ENCODE measurements at places on chromosomes 6 and 20.
A peak's percentile ranks its signal among the peaks of the same experiment; 100 is the strongest.

- DNase-seq = no peak
Observed at GRCh38 chr6:43759136-43759906, 10.7 kb upstream of the VEGFA start.

- DNase-seq = peak; percentile 22
Observed at GRCh38 chr6:32558426-32559057, 28.5 kb upstream of the HLA-DRB5 start.

- DNase-seq = no peak
Observed at GRCh38 chr6:131225127-131225526, 89.9 kb downstream of the AKAP7 start.

GRCh38 chr6:35425284-35425683 is 26.9 kb upstream of the FANCE start:
- no peak for DNase-seq

GRCh38 chr6:127381384-127381783 is 38.0 kb upstream of the ECHDC1 start:
- no peak for DNase-seq

- no peak for DNase-seq
Observed at GRCh38 chr6:47485491-47486135, 8.0 kb downstream of the CD2AP start.

DNA sequence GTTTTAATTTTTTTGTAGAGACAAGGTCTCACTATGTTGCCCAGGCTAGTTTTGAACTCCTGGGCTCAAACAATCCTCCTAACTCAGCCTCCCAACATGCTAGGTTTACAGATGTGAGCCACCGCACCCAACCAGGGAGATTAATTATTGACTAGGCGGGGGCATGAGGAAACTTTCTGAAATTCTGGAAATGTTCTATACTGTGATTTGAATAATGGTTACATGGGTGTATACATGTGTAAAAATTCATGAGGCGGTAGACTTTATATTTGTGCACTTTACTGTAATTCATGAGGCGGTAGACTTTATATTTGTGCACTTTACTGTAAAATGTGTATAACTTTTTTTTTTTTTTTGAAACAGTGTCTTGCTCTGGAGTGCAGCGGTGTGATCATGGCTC is 147.2 kb downstream of the GRM4 start:
- no peak for DNase-seq

- DNase-seq = no peak
Observed at GRCh38 chr6:54109586-54109985, 1.7 kb upstream of the MLIP start.

- DNase-seq = no peak
Observed at GRCh38 chr20:22682381-22682780, 98.0 kb upstream of the FOXA2 start.

DNA sequence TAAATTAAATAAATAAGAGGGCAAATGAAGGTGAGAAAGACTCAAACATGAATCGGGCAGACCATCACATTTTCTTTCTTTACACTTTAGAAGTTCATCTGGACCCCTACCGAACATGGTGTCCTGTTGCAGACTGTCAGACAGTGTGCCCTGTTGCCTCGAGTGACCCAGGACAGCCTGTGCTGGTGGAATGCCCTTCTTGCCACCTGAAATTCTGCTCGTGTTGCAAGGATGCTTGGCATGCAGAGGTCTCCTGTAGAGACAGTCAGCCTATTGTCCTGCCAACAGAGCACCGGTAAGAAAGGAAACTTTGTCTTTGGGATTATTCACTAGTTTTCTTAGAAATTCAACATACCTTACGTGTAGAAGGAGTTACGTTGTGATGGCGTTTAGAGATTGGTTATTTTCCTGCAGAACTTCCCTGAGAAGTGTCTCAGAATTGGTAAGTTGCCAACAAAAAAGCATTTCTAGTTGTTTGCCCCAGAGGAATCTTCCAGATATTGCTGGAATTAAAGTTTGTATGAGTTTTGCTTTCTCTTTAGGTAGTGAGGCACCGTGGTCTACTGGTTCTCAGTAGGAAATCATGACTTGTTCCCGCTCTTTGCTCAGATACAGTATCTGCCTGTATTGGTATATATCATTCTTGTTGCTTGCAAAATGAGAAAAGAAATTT is 70.1 kb downstream of the RNF144B start:
- DNase-seq = no peak

- no peak for DNase-seq
Observed at GRCh38 chr6:157298216-157298724, 25.0 kb downstream of the TMEM242 start.

GRCh38 chr20:48903705-48904104 is 17.8 kb upstream of the ARFGEF2 start:
- no peak for DNase-seq

GRCh38 chr6:56699066-56699654 is 56.5 kb upstream of the DST start:
- DNase-seq = no peak

- no peak for DNase-seq
Observed at GRCh38 chr20:50513169-50514034, 3.2 kb downstream of the PTPN1 start.

DNA sequence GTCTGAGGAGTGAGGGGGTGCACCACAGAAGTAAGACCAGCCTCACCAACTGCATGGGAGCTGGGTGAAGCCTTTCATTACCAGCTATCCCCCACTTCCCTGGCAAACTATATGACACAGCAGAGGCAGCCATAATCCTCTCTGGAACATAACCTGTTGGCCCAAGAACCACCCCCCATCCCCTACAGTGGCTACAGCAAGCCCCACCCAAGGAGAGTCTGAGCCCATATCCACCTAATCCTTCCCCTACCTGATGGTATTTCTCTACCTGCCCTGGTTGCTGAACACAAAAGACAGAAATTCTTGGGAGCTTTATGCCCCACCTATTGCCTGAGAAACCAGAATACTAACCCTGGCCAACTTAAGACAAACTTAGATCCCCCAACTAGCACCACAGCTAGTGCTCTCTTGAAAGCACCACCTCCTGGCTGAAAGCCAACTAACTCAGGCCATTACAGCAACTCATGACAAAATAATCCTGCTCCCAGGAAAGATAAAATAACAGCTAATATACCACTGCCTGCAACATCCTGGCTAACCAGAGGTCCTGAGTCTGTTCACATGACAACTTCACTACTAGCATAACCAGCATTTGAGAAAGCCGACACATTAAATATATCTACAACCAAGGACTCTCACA is 11.2 kb downstream of the RNGTT start:
- DNase-seq = no peak

GRCh38 chr6:1906609-1907008 is 296.9 kb downstream of the FOXC1 start:
- peak; percentile 42 for DNase-seq

GRCh38 chr6:147287869-147288271 is 83.7 kb downstream of the STXBP5 start:
- peak; percentile 37 for DNase-seq

- DNase-seq = no peak
Observed at GRCh38 chr6:96194675-96195074, 178.9 kb downstream of the FUT9 start.

GRCh38 chr6:143321491-143322086 is 128.9 kb downstream of the ADAT2 start:
- no peak for DNase-seq

DNA sequence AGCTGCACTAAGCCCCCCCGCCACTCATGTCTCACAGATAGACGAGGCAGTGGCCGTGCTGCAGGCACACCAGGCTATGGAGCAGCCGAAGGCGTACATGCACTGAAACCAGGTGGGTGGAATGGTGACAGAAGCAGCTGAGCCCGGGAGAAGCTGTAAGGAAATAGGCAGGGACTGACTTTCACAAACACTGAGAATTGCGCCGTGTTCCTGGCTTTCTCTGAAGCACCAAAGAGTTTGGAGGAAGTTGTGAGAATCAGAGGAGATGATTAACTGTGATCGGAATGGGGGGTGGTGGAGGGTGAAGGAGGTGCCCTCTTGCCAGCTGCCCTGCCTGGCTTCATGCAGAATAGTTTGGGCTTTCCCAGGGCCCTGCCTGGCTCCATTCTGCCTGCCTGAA is 21.6 kb downstream of the TOMM34 start:
- DNase-seq = no peak

DNA sequence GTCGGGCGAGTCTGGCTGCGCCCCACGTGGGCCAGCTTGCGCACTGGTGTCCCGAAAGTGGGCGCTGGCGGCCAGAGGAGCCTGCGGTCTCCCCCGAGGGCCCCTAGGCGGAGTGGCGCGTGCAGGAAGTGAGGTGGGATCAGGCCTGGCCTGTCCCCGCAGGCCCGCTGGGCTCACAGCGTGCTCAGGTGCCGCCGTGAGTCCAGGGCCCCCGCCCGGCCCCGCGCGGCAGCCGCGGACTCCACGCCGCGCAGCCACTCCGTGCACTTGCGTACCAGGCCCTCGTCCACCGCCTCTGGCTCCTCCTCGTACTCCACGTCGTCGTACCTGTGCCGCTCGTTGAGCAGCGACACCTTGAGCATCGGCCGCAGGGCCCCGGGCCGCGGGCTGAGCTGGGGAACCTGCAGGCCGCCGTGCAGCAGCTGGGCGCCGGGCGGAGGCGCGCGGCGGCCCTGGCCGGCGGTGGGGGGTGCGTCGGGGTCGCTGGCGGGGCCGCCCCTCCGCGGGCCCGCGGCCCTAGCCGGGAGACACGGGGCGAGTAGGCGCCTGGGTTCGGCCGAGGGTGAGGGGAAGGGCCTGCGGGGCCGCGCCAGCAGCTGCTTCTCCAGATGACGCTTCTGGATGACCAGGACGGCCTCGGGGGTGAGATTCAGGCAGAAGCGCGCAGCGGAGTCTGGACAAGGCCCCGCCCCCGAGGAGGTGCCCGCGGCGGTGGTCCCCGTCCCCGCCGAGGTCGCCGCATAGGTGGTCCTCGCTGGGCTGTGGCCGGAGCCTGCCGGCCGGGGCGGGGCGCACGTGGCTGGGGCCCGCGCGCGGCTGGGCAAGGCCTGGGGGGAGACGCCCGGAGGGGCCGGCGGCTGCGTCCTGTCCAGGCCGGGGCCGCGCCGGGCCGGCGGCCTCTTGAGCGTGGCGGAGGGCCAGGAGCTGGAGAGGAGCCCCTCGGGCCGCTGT is 835 bp downstream of the PRR18 start:
- DNase-seq = peak; percentile 44

- DNase-seq = no peak
Observed at GRCh38 chr20:56205346-56205745, 43.2 kb upstream of the MC3R start.

GRCh38 chr20:43389211-43389610 is 68.5 kb upstream of the SRSF6 start:
- DNase-seq = peak; percentile 75

DNA sequence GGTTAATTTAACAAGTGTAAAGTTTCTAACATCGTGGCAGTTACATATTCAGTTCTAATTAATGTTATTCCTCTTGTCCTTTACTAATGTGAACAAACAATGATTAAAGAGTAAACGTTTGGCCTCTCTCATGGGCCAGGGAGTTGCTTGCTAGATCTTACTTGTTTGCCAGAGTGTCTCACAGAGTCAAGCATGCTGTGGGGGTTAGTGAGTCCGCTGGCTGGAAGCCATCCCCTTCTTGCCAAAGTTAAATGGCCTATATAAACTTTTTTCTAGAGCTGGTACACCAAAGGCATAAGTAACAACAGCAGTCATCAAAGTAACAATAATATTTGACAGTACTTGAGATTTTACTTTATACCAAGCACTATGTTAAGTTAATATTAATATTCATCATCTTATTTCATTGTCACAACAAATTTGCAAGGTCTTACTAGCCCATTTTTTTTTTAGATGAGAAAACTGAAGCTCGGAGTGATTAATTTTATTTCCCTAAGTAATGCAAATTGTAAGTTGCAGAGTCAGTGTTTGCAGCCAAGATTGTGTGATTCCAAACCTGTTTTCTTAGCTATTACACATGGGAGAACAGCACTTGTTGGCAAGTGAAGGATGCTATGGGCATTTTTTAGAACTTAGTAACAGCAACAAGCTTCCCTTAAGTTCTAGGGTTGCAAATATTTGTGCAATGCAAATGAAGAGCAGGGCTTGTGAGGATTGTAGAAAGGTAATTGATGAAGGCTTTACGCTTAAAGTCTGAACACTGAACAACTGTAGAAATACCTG is 224.5 kb downstream of the RFPL4B start:
- no peak for DNase-seq

DNA sequence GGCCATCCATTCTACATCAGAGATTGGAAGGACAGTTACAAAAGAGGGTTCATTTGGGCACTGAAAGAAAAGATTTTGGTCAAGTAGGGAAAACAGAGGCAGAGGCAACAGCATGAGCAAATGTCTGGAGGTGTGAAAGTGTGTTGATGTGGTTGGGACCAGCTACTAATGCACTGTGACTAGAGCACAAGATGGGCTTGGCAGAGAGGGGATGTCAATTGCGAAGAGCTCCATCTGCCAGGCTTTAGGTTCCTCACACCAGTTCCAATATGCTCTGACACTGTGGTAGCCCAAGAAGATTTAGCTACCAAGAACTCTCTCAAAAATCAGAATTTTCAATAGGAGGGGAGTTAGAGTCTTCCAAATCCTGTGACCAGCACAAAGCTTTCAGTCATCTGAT is 42.1 kb downstream of the TRAF3IP2 start:
- DNase-seq = no peak

DNA sequence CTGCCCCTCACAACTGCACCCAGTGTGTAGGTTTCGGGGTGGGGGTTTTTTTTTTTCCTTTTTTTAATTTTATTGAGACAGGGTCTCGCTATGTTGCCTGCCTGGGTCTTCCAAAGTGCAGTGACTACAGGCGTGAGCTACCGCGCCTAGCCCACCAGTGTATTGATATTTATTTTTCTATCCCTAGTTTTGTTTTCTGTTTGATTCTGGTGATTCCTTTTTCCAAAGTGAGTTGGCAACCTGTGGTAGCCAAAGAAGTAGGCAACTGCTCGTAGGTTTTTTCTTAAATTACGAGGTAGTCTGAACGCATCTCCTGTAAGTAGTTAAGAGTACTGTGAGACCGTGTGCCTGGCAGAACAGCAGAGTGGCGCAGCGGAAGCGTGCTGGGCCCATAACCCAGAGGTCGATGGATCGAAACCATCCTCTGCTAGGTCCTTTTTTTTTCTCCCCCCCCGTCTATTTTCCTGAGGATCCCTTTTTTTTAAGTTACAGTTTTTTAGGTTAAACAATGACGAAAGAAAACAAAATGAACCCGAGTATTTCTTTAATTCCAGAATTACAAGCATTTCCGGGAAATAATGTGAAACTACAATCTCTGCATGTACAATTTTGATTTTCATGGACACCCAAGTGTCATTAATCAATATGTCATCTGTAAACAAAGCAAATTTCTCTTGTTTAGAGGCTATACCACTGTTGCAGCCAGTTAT is 78.7 kb upstream of the BTN3A2 start:
- peak; percentile 83 for DNase-seq

DNA sequence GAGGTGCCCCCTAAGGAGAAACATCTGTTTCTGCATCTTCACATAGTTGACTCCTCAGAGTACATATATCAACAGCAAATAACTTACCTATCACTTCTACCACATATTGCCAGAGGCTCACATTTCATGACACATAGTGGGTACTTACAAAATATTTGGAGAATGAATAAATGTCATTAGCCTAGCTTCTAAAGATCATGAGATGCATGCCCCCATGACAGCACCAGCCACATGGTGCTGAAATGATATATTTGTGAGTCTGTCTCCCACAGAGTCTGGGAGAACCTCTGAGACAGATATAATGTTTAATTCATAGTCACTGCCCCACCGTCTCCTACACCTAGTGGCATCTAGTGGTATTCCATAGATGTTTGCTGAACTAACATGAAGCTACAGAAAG is 555.6 kb downstream of the KIF16B start:
- DNase-seq = no peak
